Suprapubic skin (tissue), 4 donors: ENCODE measurements at places on chromosomes 16 and 17. TPM values are rescaled to one million over a fixed set of nuclear protein-coding genes. Genes with fewer than 3 reads are reported as not detected.

GRCh38 chr16:85296859-85297660, 184.8 kb upstream of the CIBAR2 start:
- no peak for DNase-seq

GRCh38 chr16:89973235-89973634, 24.7 kb downstream of the DEF8 start:
- DNase-seq: no peak

DNA sequence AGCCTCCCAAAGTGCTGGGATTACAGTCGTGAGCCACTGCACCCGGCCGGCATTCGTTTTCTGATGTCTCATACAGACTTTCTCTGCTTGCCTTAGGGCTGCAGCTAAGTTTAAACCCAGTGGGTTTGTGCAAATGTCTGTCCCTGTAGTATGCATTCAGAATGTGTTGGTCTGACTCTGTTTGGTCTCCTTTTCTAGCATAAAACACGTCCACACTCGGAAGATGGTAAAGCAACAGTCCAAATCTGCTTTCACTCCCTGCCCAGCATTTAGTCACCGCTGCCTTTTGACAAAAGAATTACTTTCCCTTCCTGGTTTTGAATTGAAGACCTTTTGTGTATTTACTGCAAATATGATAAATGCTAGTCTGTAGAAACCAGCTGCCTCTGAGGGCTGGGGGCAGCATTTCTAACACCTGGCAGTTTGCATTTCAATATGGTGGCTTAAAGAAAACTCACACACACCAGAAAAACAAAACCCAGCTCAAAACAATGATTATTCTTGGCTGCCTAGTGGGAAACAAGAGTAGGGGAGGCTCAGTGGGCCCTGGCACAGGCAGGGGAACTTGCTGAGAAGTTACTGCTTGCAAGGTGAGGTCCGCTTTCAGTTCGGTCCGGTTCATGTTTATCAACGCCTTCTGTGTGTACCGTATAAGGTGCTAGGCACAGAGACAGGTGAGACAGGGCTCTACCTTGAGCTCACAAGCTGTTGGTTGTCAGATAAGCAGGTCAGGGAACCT, 56.9 kb downstream of the MSI2 start:
- no peak for DNase-seq

- no peak for DNase-seq
Observed at GRCh38 chr17:4764595-4764994, 7.1 kb upstream of the TM4SF5 start.

NOTUM gene
- 1.1 TPM for total RNA-seq

GRCh38 chr16:12097523-12098428, 121.2 kb downstream of the SNX29 start:
- DNase-seq: peak; percentile 44

DNA sequence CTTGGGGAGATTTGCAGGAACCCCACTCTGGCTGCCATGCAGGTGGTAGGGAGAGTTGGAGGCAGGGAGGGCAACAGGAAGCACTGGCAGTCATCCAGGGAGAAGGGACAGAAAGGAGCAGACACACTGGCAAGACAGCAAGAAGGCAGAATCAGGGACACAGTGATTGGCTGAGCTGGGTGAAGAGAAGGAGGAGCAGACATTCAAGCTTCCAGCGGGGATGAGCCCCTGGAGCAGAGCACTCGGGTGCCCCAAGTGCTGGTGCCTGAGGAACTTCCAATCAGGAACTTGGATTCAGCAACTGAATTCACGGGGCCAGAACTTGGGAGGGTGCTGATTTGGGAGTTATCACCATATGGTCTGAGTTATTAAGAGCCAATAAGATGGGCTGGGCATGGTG, 6.3 kb upstream of the ITGA3 start:
- no peak for DNase-seq

- DNase-seq: no peak
Observed at GRCh38 chr17:79167486-79167885, 92.9 kb downstream of the ENGASE start.

ABCC12 gene
- not detected for total RNA-seq

TPSB2 gene
- 13.0 TPM for total RNA-seq

NTN3 gene
- not detected for total RNA-seq

DNA sequence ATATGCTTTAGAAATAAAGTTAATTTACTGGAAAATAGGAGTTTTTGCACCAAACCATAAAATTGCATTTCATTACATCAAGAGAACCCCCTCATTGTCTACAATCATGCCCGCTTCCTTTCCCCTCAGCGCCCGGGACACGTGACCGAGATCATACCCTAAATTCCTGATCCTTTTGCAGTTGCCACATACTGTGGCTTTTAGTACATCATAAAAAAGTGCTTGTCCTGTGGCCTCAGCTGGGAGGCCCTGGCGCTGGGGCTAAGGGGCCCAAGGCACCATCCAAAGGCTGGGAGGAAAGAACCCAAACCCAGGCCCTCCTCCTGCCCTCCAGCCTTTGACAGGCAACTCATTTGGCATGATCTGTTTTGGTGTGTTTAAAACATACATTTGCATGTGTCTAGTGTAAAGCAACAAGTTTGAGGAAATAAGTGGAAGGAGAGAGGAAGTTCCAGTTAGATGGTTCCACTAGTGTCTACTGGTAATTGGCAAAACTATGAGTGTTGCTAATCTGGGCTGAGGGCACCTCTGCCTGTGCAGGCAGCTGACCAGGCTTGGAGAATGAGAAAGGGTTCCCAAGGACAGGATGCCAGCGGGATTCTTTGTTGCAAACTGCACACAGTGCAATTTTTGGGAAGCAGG, 6.0 kb downstream of the CDK5R1 start:
- no peak for DNase-seq

DNA sequence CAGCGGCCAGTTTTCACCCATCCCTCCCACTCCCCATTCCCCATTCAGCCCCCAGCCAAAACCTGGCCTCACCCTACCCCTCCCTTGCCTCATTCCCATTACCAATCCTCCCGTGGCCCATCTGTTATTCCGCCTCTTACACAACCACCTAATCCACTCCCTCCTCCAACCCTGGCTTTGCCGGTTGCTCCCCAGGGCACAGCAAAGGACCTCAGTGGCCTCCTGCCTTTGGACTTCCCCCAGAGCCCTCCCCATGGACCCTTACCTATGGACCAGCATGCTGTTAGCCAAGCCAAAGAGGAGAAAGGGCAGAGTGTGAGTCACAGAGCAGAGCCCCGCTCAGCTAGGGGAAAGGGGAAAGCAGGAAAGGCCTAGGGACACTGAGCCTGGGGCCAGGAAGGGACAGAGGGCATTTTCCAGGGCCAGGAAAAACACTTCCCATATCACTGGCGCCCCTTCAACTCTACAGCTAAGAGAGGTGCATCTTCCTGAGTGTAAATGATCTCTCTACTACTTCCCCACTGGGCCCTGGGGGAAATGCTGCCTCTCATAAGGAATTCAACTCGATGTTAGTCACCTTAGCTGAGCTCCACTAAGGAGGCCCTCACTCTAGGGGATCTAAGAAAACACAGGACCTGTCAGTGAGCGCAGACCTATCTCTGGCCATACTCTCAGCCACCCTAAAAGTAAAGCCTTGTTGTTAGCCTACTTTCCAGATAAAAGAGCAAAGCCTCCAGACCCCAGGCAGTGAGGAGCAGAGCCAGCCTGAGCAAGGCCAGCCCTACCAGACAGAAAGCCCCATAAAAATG, 10.6 kb downstream of the PEMT start:
- DNase-seq: no peak

TBL3 gene
- 73.5 TPM for total RNA-seq

DNA sequence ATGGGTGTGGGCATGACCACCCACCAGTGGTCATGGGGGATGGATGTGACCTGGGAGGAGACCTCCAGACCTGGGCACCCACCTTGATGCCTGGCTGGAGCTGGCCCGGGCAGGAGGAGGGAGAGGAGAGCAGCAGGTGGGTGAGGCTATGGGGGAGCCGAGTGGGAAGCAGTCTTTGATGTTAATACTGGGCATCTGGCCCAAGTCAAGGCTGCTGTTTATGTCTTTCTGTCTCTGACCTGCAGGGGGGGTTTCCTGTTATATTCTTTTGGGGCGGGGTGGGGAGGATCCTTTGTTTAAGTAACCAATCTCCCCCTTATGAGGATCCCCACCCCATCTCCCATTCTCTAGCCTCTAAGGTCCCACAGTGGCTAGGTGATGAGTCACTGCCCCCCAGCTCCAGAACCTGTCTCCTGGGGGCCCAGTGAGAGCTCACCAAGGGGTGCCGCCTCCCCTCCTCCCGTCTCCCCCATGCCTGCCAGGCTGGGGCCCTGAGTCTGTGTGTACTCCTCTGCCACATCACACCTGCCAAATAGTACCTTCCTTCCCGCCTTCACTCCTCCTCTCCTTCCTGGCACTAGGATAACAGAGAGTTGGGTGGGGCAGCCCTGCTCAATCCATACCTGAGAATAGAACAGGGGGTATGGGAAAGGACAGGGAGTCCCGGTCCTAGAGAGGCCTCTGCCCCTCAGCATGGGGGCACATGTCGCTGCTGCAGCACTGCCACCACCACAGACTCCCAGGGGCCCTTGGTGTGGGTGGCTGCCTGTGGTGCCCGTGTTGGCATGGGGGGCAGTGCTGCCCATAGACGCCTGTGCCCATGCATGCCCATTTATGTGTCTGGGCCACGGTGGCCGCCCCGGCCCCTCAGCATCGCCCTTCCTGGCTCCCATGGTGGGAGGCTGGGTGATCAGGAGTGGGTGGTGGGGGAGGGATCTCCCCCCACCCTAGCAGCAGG, 7.3 kb downstream of the THRA start:
- DNase-seq: no peak

DNA sequence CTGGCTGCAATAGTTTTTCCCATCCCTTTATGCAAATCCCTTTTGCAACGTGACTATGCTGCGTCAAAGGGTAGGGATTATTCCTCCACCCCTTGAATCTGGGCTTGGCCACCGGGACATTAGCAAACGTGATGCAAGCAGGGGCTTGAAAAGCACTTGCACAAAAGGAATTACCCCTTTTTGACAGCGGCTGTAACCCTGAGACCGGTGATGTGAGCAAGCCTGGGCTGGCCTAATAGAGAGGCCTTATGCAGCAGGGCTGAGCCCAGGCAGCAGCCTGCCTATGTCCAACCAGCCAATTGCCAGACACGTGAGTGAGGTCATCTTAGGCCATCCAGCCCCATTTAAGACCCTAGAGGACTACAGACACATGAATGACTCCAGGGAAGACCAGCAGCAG, 30.4 kb upstream of the PAFAH1B1 start:
- DNase-seq: no peak
